Tibial nerve (tissue), 4 donors: ENCODE measurements at places on chromosomes 5 and 9. TPM values are rescaled to one million over a fixed set of nuclear protein-coding genes. Genes with fewer than 3 reads are reported as not detected.

Gene OR1Q1
- total RNA-seq = not detected

Gene SIGMAR1
- total RNA-seq = 97.9 TPM

Gene ASPN
- total RNA-seq = 7.5 TPM

Gene MSX2
- total RNA-seq = not detected

Gene LHX2
- not detected for total RNA-seq

Gene TNC
- total RNA-seq = 139 TPM

Gene ADAMTS2
- total RNA-seq = 42.9 TPM

Gene RMI1
- total RNA-seq = 5.2 TPM

Gene CFAP157
- 1.2 TPM for total RNA-seq

- peaks cover 34% of the 10 kb centered on the region for H3K36me3 ChIP-seq
- no peak for DNase-seq
- H3K27me3 ChIP-seq = no peaks in the 10 kb centered on the region
- H3K4me3 ChIP-seq = no peak overlapping the region
- H3K4me1 ChIP-seq = peaks cover 50% of the 10 kb centered on the region
These were observed 60.2 kb downstream of the CDC14B start for GRCh38 chr9:96559339-96559943.

DNA sequence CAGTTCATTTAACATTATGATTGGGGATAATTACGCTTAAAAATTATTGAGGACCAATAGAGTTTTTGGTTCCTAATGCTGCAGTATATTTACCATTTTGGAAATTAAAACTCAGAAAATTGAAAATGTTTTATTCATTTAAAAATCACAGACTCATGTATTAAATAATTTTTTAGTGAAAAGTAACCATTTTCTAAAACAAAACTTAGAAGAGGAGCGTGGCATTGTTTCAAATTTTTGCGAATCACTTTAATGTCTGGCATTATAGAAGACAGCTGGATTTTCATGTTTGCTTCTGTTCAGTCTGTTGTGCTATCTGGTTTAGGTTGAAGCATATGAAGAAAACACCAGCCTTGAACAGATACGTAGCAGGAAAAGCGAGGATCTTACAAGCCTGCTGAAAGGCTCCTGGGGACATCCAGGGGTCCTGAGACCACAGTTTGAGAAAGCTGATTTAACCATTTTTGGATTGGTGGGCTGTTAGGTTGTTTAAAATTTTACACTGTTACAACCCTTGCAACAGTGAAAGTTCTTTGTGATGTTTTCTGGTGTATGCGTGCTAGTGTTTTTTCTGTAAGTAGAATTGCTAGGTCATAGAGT lies 1.6 kb downstream of the ZFYVE16 start:
- H3K36me3 ChIP-seq = no peaks in the 10 kb centered on the region
- no peak overlapping the region for H3K4me3 ChIP-seq
- H3K27ac ChIP-seq = peak overlapping the region; percentile 98
- DNase-seq = no peak

- no peak overlapping the region for H3K27ac ChIP-seq
- no peaks in the 10 kb centered on the region for H3K4me1 ChIP-seq
- H3K36me3 ChIP-seq = no peaks in the 10 kb centered on the region
- H3K4me3 ChIP-seq = no peak overlapping the region
- no peaks in the 10 kb centered on the region for H3K27me3 ChIP-seq
These were observed 239.1 kb downstream of the ELAVL2 start for GRCh38 chr9:23586906-23587305.

GRCh38 chr5:131210151-131210510 lies 39.4 kb downstream of the LYRM7 start:
- H3K36me3 ChIP-seq = no peaks in the 10 kb centered on the region
- H3K4me1 ChIP-seq = no peaks in the 10 kb centered on the region
- no peaks in the 10 kb centered on the region for H3K27me3 ChIP-seq
- H3K27ac ChIP-seq = peak overlapping the region; percentile 29

- no peaks in the 10 kb centered on the region for H3K27me3 ChIP-seq
- H3K4me3 ChIP-seq = no peak overlapping the region
- H3K27ac ChIP-seq = no peak overlapping the region
- H3K4me1 ChIP-seq = peaks cover 25% of the 10 kb centered on the region
These were observed 20.6 kb upstream of the PTGES start for GRCh38 chr9:129773262-129774048.

DNA sequence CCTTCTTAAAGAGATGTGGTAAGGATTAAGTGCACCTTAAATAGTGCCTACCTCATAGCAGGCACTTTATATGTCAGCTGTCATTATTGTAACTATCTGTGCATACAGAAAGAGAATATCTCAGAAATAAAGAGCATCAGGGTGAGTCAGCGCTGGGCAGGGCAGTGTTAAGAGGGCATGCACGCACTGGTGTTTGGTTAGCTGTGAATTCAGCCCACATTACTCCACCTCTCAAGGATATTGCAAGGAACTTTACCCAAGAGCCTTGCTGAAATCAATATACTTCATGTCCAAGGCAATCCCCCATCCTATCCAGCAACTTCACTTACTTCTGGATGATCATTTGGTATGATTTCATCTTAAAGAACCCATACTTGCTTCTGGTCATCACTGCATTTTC lies 300.9 kb downstream of the NTRK2 start:
- no peaks in the 10 kb centered on the region for H3K27me3 ChIP-seq
- no peak overlapping the region for H3K4me3 ChIP-seq
- no peak for DNase-seq
- H3K4me1 ChIP-seq = no peaks in the 10 kb centered on the region
- no peak overlapping the region for H3K27ac ChIP-seq

DNA sequence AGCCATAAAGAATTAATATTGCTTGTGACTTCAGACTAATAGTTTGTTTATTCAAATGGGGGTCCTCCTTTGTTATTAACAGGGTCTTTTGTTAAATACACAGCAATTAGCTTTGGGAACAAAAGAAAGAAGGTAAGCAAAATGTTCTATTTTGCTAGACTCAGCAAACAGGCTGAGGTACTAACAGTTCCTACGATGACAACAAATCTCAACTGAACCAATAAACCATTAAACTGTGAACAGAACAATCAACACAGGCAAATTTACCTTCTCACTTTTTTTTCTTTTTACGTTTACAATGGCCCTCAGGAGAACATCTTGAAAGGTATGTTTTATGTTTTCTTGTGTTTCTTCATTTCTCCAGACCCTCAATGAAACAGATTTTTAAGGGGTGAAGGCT lies 207.2 kb downstream of the NFIB start:
- peaks cover 19% of the 10 kb centered on the region for H3K4me1 ChIP-seq
- no peaks in the 10 kb centered on the region for H3K36me3 ChIP-seq
- no peak overlapping the region for H3K27ac ChIP-seq
- no peaks in the 10 kb centered on the region for H3K27me3 ChIP-seq
- no peak for DNase-seq
- H3K4me3 ChIP-seq = no peak overlapping the region

- H3K4me1 ChIP-seq = no peaks in the 10 kb centered on the region
- H3K27me3 ChIP-seq = no peaks in the 10 kb centered on the region
- no peak overlapping the region for H3K4me3 ChIP-seq
- no peak overlapping the region for H3K27ac ChIP-seq
These were observed 96.5 kb downstream of the GABBR2 start for GRCh38 chr9:98612061-98612752.

GRCh38 chr5:64971990-64972389 lies 203.3 kb downstream of the CWC27 start:
- DNase-seq = no peak
- H3K27me3 ChIP-seq = no peaks in the 10 kb centered on the region
- peaks cover 43% of the 10 kb centered on the region for H3K36me3 ChIP-seq
- H3K27ac ChIP-seq = no peak overlapping the region
- no peak overlapping the region for H3K4me3 ChIP-seq

DNA sequence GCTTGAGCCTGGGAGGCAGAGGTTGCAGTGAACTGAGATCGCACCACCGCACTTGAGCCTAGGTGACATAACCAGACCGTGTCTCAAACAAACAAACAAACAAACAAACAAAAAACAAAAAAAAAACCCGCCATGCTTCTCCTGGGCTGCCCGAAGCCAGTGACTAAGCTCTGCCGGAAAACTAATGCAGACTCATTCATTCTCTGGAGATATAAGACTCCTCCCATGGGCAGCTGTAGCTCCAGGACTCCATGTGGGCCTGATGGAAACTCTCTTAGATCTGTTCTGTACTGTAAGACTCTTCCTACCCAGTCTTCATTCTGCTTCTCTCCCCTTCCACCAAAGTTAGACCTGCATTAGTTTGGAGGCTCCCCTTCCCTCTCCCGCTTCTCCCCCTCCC lies 11.1 kb downstream of the GLDC start:
- no peaks in the 10 kb centered on the region for H3K4me1 ChIP-seq
- DNase-seq = no peak
- no peak overlapping the region for H3K4me3 ChIP-seq
- no peaks in the 10 kb centered on the region for H3K27me3 ChIP-seq

- H3K27me3 ChIP-seq = no peaks in the 10 kb centered on the region
- H3K36me3 ChIP-seq = no peaks in the 10 kb centered on the region
- DNase-seq = no peak
- H3K4me1 ChIP-seq = no peaks in the 10 kb centered on the region
- no peak overlapping the region for H3K4me3 ChIP-seq
These were observed 235.0 kb downstream of the ACTL7B start for GRCh38 chr9:108620767-108621166.

- H3K27me3 ChIP-seq = no peaks in the 10 kb centered on the region
- H3K4me1 ChIP-seq = no peaks in the 10 kb centered on the region
- H3K36me3 ChIP-seq = no peaks in the 10 kb centered on the region
- H3K4me3 ChIP-seq = no peak overlapping the region
These were observed 245.6 kb upstream of the DAB2 start for GRCh38 chr5:39670391-39670790.

GRCh38 chr5:141513627-141514329 lies 24.9 kb downstream of the PCDHGC5 start:
- H3K27ac ChIP-seq = peak overlapping the region; percentile 79
- peaks cover 24% of the 10 kb centered on the region for H3K4me1 ChIP-seq
- peak; percentile 73 for DNase-seq
- no peaks in the 10 kb centered on the region for H3K36me3 ChIP-seq
- peak overlapping the region; percentile 58 for H3K4me3 ChIP-seq

- no peaks in the 10 kb centered on the region for H3K4me1 ChIP-seq
- H3K27me3 ChIP-seq = no peaks in the 10 kb centered on the region
- H3K36me3 ChIP-seq = no peaks in the 10 kb centered on the region
- no peak overlapping the region for H3K27ac ChIP-seq
- DNase-seq = no peak
- H3K4me3 ChIP-seq = no peak overlapping the region
These were observed 12.7 kb upstream of the GFPT2 start for GRCh38 chr5:180365829-180366228.

- DNase-seq = no peak
- peaks cover 2% of the 10 kb centered on the region for H3K27me3 ChIP-seq
- H3K4me3 ChIP-seq = no peak overlapping the region
- no peak overlapping the region for H3K27ac ChIP-seq
These were observed 15.3 kb downstream of the PROP1 start for GRCh38 chr5:177980743-177981151.

DNA sequence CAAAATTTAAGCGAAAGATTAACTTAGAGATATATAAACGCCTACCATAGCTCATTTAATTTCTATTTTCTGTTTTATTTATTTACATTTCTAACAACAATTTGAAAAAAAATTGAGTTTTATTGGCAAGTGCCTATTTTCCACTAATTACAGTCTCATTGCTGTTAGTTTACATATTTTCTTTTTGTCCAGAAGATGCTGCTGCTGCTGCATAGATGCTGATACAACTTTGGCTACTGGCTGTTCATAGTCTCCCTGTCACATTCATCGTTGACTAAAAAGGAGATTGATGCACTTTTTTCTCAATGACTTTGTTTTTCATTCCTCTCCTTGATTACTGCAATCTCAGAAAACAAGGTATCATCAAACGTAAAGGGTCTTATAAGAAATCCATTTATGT lies 235.4 kb downstream of the CDH9 start:
- no peaks in the 10 kb centered on the region for H3K36me3 ChIP-seq
- H3K27me3 ChIP-seq = no peaks in the 10 kb centered on the region
- no peak overlapping the region for H3K27ac ChIP-seq
- H3K4me1 ChIP-seq = no peaks in the 10 kb centered on the region
- no peak overlapping the region for H3K4me3 ChIP-seq

DNA sequence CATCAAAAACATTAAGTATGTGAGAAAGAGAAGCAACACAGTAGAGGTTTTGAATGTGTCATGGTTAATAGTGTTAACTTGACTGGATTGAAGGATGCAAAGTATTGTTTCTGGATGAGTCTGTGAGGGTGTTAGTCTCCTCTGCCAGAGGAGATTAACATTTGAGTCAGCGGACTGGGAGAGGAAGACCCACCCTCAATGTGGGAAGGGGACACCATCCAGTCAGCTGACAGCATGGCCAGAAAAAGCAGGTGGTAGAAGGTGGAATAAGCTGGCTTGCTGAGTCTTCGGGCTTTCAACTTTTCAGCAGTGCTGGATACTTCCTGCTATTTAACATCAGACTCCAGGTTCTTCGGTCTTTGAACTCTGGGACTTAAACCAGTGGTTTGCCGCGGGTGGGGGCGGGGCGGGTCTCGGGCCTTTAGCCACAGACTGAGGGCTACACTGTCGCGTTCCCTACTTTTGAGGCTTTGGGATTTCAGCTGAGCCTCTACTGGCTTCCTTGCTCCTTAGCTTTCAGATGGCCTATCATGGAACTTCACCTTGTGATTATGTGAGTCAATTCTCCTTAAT lies 309.9 kb upstream of the ST8SIA4 start:
- no peak overlapping the region for H3K4me3 ChIP-seq
- DNase-seq = no peak
- H3K27me3 ChIP-seq = no peaks in the 10 kb centered on the region
- H3K27ac ChIP-seq = no peak overlapping the region

DNA sequence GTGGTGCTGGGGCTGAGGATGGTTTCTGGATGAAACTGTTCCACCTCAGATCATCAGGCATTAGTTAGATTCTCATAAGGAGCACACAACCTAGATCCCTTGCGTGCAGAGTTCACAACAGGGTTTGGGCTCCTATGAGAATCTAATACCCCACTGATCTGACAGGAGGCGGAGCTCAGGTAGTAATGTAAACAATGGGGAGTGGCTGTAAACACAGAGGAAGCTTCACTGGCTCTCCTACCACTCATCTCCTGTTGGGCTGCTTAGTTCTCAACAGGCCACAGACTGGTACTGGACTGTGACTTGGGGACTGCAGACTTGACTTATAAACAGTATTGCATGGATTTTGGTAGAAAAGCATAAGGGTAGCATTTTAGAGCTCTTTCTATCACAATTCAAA lies 870.7 kb upstream of the CDH10 start:
- H3K36me3 ChIP-seq = no peaks in the 10 kb centered on the region
- no peaks in the 10 kb centered on the region for H3K27me3 ChIP-seq
- H3K4me3 ChIP-seq = no peak overlapping the region
- H3K27ac ChIP-seq = no peak overlapping the region
- no peak for DNase-seq
- H3K4me1 ChIP-seq = no peaks in the 10 kb centered on the region

DNA sequence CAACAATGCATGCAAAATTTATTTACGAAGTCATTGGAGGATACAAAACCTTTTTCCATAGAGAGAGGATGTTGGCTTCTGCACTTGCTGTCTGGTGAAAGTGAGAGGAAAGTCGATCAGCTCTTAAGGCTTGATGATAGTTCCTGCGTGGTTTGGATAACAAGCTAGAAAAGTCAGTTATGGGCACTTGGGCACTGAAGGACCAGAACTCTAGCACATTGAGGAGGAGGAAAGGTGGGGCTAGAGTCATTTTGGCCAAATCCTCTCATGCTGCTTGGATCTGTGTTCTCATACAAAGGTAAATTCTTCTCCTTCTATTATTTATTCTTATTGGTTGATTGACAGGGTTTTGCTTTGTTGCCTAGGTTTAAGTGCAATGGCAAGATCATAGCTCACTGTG lies 245.9 kb upstream of the ADAMTSL1 start:
- no peaks in the 10 kb centered on the region for H3K27me3 ChIP-seq
- H3K27ac ChIP-seq = no peak overlapping the region
- no peaks in the 10 kb centered on the region for H3K4me1 ChIP-seq
- no peaks in the 10 kb centered on the region for H3K36me3 ChIP-seq

GRCh38 chr9:124088476-124088837 lies 76.9 kb downstream of the LHX2 start:
- no peaks in the 10 kb centered on the region for H3K27me3 ChIP-seq
- no peak overlapping the region for H3K27ac ChIP-seq
- DNase-seq = no peak
- no peaks in the 10 kb centered on the region for H3K36me3 ChIP-seq
